ENCODE measurements at places on chromosomes 12 and 14. TPM values are rescaled to one million over a fixed set of nuclear protein-coding genes. Genes with fewer than 3 reads are reported as not detected.

GRCh38 chr12:44618946-44619345, 257.2 kb downstream of the NELL2 start:
- no peak overlapping the region for H3K27ac ChIP-seq
- no peaks in the 10 kb centered on the region for H3K27me3 ChIP-seq
- H3K4me3 ChIP-seq, result no peak overlapping the region
- H3K36me3 ChIP-seq, result peaks cover 23% of the 10 kb centered on the region
- H3K4me1 ChIP-seq, result peaks cover 21% of the 10 kb centered on the region

- H3K36me3 ChIP-seq, result peaks cover 7% of the 10 kb centered on the region
- H3K27me3 ChIP-seq, result no peaks in the 10 kb centered on the region
- peak; percentile 9 for DNase-seq
- peak overlapping the region; percentile 94 for H3K4me3 ChIP-seq
- peaks cover 21% of the 10 kb centered on the region for H3K4me1 ChIP-seq
- peak overlapping the region; percentile 97 for H3K27ac ChIP-seq
Measured at GRCh38 chr12:56358836-56359532, 923 bp downstream of the STAT2 start.

GRCh38 chr12:86914721-86915120, 658.5 kb upstream of the MGAT4C start:
- no peak overlapping the region for H3K27ac ChIP-seq
- no peak for DNase-seq
- H3K36me3 ChIP-seq, result no peaks in the 10 kb centered on the region
- no peaks in the 10 kb centered on the region for H3K4me1 ChIP-seq
- H3K4me3 ChIP-seq, result no peak overlapping the region
- no peaks in the 10 kb centered on the region for H3K27me3 ChIP-seq

Gene EIF2S1
- 299 TPM for total RNA-seq

- H3K4me3 ChIP-seq, result peak overlapping the region; percentile 53
- H3K27ac ChIP-seq, result peak overlapping the region; percentile 96
- H3K36me3 ChIP-seq, result peaks cover 6% of the 10 kb centered on the region
- peaks cover 69% of the 10 kb centered on the region for H3K4me1 ChIP-seq
- no peaks in the 10 kb centered on the region for H3K27me3 ChIP-seq
- no peak for DNase-seq
Measured at GRCh38 chr14:69132513-69133181, 20.3 kb downstream of the DCAF5 start.

Gene FSCB
- not detected for total RNA-seq

DNA sequence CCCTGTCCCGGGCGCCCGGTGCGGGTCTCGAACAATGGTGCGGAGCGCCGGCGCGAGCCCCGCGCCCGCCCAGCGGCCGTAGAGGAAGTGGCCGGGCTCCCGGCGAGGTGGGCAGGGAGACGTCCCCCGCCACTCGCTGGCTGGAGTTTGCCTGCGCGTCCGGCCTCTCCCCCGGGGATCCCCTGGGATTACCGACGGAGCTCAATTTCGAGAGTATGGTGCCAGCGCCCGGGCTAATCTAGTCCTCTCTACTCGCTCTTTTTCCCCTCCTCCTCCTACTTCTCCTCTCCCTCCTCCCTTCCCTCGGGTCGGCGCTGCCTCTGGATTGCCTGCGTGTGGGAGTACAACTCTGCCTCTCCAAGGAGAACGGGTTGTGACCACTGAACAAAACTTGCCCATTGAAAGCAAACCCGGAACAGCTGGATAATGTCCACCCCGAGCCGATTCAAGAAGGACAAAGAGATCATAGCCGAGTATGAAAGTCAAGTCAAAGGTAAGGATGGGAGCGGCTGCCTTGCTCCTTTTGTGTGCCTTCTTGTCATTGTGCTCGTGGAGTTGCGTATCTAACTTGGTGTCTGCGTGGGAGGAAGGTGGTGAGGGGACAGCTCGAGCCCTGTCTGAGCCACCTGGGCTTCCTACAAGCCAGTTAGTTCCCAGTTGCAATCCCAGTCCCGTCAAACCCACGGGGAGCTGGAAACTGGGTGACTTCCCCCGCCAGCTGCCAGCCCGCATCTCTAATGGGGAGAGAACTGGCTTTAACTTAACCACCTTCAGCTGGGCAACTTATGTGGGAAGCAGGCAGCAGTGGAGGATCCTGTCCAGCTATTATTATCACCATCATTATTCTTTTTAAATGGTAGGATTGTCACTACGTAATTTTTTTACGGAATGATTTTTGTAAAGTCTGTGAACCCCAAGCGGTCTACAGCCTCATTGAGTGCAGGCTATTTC, at the start of gene SRGAP1:
Gene SRGAP1 (plus strand): TSS at position 310 of the 951 bp plus-strand sequence. CDS start 117 bp downstream, at position 427.
- no peak within 1 kb of the TSS for H3K27ac ChIP-seq
- no peaks in the 10 kb centered on the region for H3K36me3 ChIP-seq
- H3K4me1 ChIP-seq, result peaks cover 8% of the 10 kb centered on the region
- peak within 1 kb of the TSS; percentile 90 for H3K4me3 ChIP-seq
- H3K27me3 ChIP-seq, result peaks cover 41% of the 10 kb centered on the region

DNA sequence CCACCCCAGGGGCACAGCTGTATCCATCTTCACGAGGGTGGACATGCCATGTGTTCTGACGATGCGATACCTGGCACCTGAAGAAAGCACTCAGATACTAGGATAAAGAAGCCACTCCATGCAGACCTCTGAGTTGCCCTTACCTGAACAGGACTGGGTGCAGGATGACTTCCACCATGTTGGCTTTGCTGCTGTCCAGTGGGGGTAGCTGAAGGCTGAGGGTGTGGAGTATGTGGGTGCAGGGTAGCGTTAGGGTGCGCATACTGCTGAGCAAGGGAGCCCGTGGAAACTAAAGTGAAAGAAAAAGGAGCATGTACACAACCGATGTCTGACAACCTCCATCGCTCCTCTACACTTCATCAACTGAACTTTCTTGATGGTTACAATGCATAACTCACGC, 51.3 kb downstream of the SH2B3 start:
- no peaks in the 10 kb centered on the region for H3K27me3 ChIP-seq
- H3K4me1 ChIP-seq, result peaks cover 6% of the 10 kb centered on the region
- H3K36me3 ChIP-seq, result peaks cover 7% of the 10 kb centered on the region
- DNase-seq, result no peak
- H3K4me3 ChIP-seq, result no peak overlapping the region

- no peaks in the 10 kb centered on the region for H3K36me3 ChIP-seq
- H3K4me3 ChIP-seq, result no peak overlapping the region
- no peak overlapping the region for H3K27ac ChIP-seq
- peak; percentile 41 for DNase-seq
Measured at GRCh38 chr12:116861320-116861719, 19.9 kb downstream of the HRK start.

Gene JDP2
- total RNA-seq, result 2.1 TPM

GRCh38 chr12:82708061-82708879, 21.6 kb downstream of the TMTC2 start:
- no peaks in the 10 kb centered on the region for H3K4me1 ChIP-seq
- no peak overlapping the region for H3K4me3 ChIP-seq
- no peak overlapping the region for H3K27ac ChIP-seq
- no peak for DNase-seq
- H3K36me3 ChIP-seq, result no peaks in the 10 kb centered on the region

DNA sequence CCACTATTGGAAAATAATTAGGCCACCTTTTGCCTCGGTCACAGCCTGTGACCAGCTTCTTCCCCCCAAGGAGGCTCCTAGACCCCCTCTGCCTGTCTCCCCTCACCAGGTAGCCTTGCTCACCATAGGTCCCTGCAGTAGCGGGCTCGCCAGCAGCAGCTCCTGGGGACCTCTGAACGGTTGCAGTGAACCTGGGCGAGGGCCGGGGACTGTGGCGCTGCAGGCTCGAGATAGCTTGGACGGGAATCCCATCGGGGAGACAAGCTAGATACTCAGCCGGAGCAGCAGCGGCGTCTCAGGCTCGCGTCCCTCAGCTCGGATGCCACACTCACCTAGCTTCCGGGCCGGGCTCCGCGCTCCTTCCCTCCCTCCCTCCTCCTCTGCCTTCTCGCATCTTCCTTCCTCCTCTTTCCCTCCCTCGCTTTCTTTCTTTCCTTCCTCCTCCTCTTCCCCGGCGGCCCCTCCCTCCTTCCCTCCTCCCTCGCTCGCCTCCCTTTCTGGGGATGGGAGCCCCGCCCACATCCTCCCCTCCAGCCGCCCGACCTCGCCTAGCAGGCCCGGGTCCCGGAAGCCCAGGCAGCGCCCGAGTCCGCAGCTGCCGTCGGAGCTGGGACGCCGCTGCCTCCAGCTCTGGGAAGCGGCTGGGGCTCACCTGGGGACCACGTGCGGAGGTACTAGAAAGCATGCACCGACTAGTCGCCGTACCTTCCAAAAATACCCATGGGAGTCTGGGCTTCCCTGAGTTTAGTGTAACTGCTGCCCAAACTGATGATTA, at the start of gene BMP4:
Gene BMP4 (minus strand): TSS at position 399 of the 775 bp plus-strand sequence. CDS start 4,603 bp downstream, outside the sequence.
- H3K27ac ChIP-seq, result no peak within 1 kb of the TSS
- peaks cover 88% of the 10 kb centered on the region for H3K27me3 ChIP-seq
- H3K36me3 ChIP-seq, result no peaks in the 10 kb centered on the region
- no peak for DNase-seq
- peaks cover 27% of the 10 kb centered on the region for H3K4me1 ChIP-seq
- peak within 1 kb of the TSS; percentile 42 for H3K4me3 ChIP-seq

DNA sequence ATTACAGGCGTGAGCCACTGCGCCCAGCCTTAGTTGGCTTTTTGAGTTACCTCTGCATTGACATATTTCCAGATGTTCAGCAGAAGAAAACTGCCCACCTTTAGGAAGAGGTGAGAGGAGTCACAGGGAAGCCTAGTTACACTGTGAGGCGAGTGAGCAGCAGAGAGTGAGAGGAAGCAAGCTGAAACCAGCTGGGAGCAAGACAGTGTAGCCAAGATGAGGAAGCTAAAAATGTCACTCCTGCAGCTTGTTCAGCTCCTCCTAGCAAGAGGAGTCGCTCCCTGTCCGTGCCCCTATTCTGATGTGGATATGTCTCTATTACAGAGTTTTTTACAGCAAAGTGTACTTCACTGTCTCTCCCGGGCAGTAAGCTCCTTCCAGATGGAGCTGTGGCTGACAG, 127.6 kb downstream of the GXYLT1 start:
- no peak overlapping the region for H3K27ac ChIP-seq
- no peak for DNase-seq
- no peaks in the 10 kb centered on the region for H3K4me1 ChIP-seq
- H3K36me3 ChIP-seq, result no peaks in the 10 kb centered on the region

DNA sequence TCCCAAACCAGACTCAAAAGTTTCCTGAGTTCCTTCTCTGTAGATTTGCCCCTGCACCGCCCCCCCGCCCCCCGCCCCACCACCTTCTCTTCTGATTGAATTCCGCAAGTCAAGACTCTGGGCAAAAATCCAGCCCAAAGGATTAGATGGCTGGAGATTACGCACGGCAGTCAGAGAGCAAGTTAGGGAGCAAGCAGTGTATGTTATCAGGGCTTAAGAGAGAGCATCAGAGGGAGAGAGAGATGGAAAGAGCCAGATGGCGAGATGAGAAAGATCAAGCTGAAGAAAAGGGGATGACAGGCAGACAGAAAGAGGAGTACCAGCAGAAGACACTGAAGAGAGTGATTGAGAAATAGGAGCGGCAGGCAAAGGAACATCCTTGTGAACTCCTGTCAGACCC, 13.9 kb upstream of the ANKRD33 start:
- no peak overlapping the region for H3K27ac ChIP-seq
- no peak for DNase-seq
- H3K4me3 ChIP-seq, result no peak overlapping the region
- peaks cover 25% of the 10 kb centered on the region for H3K27me3 ChIP-seq

- H3K27me3 ChIP-seq, result peaks cover 79% of the 10 kb centered on the region
- H3K27ac ChIP-seq, result no peak overlapping the region
- DNase-seq, result no peak
- peaks cover 9% of the 10 kb centered on the region for H3K4me1 ChIP-seq
- peak overlapping the region; percentile 54 for H3K4me3 ChIP-seq
Measured at GRCh38 chr12:25957793-25958427, 572 bp upstream of the RASSF8 start.

GRCh38 chr12:127260999-127261398, 1006.0 kb upstream of the TMEM132C start:
- no peaks in the 10 kb centered on the region for H3K36me3 ChIP-seq
- H3K4me3 ChIP-seq, result no peak overlapping the region
- H3K27ac ChIP-seq, result no peak overlapping the region
- no peak for DNase-seq

Gene E2F7
- 6.3 TPM for total RNA-seq

DNA sequence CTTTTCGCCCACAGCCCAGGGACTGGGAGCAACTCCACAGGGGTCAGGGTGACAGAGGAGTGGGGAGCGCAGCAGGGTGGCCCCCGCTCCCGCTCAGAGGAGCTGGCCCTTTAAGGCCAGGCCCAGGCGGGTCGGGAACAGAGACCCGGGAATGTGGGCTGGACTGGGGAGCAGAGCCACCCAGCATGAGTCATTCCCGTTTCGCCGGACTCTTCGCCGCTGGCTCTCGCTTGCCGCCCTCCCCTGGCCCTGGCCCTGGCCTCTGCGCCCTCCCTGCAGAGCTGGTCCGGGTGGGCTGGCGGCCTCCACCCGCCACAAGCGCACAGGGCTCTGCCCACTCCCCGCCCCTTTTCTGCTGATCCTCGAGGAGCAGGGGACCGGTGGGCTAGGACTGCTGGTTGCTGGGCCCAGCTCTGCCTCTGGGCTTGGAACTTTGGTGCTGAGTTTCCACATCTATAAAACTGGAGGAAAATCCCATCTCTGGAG, 92.8 kb downstream of the NINJ2 start:
- DNase-seq, result no peak
- H3K27ac ChIP-seq, result no peak overlapping the region
- H3K36me3 ChIP-seq, result no peaks in the 10 kb centered on the region
- H3K4me1 ChIP-seq, result peaks cover 37% of the 10 kb centered on the region
